ENCODE measurements at places on chromosomes 12 and 14. TPM values are rescaled to one million over a fixed set of nuclear protein-coding genes. Genes with fewer than 3 reads are reported as not detected.

STAC3 gene
- not detected for polyA plus RNA-seq

GRCh38 chr14:51533872-51534553, 117.7 kb upstream of the FRMD6 start:
- H3K27ac ChIP-seq = no peak overlapping the region
- no peaks in the 10 kb centered on the region for H3K36me3 ChIP-seq
- no peak for DNase-seq
- no peaks in the 10 kb centered on the region for H3K4me1 ChIP-seq
- H3K27me3 ChIP-seq = no peaks in the 10 kb centered on the region

DNA sequence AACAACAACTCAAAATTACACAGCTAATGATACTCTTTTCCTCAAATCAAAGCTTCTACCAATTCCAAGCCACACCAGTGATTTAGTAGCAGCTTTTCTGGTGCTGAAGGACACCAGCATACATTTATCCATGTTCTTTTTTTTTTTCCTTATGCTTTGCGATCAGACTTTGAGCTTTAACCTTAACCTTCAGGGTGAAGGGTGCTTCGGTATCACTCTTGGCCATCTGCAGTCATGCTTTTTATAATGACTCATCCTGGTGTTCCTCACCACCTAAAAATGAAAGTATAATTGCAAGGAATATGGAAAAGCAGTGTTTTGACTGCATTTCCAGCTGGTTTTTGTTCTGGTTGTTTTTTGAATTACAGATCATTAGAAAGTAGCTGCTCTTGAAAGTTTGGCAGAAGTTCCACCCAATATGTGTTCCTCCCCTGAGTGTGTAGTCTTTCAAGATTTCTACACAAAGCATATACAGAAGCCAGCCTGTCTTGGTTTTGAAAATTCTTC, 1.3 kb upstream of the SLC41A2 start:
- H3K27me3 ChIP-seq = peaks cover 3% of the 10 kb centered on the region
- no peak overlapping the region for H3K4me3 ChIP-seq

ETFBKMT gene
- 1.2 TPM for polyA plus RNA-seq

KRT73 gene
- polyA plus RNA-seq = 6.2 TPM

DNA sequence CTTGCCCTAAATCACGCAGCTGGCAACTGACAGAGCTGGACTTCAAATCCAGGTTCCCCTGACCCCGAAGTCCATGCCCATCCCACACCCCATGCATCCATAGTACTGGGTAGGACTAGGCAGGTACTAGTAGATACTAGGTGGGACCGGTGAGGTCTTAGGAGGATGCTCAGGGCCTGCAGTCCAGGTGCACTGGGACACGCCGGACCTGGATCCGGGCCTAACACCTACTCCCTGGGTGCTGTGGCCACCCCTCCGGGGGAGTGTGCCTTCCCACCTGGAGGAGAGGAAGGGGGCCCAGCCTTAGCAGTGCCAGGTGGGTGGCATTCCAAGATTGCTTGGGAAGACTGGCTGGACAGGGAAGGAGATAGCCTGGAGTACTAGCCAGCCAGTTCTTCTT, 64.8 kb downstream of the CACNA1C start:
- no peak for DNase-seq
- no peaks in the 10 kb centered on the region for H3K4me1 ChIP-seq
- no peak overlapping the region for H3K27ac ChIP-seq

DNA sequence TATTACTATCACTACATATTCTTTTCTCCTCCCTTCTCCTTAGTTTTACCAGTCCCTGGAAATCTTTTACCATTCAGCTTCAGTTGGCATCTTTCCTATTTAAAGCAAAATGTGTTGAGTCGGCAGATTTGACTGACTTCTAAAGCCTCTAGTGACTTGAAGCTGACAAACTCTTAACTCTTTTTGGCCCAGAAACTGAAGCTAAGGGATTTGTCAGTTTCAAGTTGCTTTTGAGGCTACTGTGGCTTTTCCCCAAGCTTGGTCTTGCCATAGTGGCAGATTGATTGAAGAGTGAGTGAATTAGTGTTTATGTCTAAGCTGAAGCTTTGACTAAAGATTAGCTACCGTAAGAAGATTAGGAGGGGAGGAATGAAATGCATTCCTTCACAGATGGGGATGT, 104.0 kb downstream of the ETNK1 start:
- no peaks in the 10 kb centered on the region for H3K27me3 ChIP-seq
- H3K4me3 ChIP-seq = no peak overlapping the region

Data from naive thymus-derived CD4-positive, alpha-beta T cell (primary cell).